ENCODE measurements at places on chromosomes 11 and 22.

DNA sequence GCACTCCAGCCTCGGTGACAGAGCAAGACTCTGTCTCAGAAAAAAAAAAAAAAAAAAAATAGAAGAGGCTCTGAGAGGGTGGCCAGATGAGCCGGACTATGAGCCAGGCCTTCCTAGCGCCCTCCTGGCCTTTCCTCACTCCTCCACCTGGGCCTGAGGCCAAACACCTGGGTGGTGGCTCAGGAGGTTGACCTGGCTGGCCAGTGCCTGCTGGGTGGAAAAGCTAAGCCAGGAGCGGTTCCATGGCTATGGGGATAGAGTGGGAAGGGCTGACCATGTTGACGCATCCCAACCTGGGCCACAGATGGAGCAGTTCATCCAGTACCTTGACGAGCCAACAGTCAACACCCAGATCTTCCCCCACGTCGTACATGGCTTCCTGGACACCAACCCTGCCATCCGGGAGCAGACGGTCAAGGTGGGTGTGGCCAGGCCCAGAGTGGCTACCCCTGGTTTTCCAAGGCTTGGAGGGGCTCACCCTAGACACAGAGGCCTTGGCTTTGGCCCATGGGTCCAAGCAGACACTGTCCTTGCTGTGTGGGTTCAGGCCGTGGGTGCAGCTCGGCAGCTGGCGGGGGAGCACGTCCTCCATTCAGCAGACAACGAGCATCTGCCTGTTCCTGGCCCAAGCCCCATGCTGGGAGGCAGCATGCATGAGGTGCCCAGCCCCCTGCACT, 7.6 kb downstream of the SCYL1 start:
- no peak for DNase-seq

- no peak for DNase-seq
These were observed 1.2 kb downstream of the RAB6A start for GRCh38 chr11:73759610-73760134.

GRCh38 chr11:103903621-103904323, 132.7 kb upstream of the DDI1 start:
- DNase-seq = no peak

DNA sequence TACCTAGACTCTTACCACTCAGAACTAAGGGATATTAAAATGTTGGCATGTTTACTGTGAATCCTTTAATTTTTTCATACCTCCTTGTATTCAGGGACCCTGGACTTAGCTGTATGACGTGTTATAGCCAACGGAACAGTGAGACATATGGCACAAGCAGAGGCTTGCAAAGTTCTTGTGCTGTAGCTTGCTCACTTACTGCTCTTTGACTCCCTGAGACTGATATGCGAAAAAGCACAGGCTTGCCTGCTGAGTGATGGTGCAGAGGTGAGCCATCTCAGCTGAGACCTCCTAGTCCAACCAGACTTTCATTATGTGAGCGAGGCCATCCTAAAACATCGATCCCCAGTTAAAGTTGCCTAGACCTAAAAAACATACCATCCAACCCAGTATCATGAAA, 811.0 kb downstream of the METTL15 start:
- no peak for DNase-seq

GRCh38 chr22:27137871-27138337, 480.5 kb downstream of the MIAT start:
- DNase-seq = no peak

GRCh38 chr11:62064221-62064620, 59.6 kb upstream of the INCENP start:
- no peak for DNase-seq

DNA sequence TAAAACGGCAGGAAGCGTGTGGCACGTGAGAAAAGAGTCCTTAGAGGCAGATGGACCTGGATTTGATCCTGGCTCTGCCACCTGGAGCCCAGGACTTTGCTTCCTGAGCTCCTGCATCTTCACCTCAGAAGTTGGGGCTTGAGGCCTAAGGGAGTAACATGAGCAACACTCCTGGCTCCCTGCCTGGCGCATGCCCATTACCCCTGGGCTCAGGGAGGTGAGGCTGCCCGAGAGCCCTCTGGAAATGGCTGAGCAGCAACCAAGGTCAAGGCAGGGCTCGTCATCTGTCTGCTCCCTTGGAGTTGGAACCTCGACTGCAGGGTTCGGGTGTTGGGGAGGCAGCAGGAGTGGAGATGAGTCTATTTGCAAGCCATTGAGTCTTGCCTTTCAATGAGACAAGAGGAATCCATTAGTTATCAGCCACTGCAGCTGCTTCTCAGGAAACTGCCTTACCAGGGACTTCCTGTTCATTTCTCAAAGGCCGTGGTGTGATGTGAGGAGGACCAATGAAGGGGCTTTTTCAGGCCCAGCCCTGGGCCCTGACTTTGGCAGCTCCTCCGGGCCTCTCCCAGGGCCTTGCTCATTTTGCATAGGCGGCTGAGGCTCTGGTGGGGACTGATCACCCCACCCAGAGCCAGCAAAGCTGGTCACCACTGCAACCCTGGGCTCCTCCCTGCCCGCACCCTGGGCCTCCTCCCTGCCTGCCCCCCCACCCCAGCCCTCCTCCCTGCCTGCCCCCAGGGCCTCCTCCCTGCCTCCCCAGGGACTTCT, 6.4 kb downstream of the FADS2 start:
- no peak for DNase-seq

- DNase-seq = no peak
These were observed 114.2 kb downstream of the CCDC34 start for GRCh38 chr11:27248576-27249509.

- no peak for DNase-seq
These were observed 192.2 kb downstream of the UVRAG start for GRCh38 chr11:76007166-76007565.

DNA sequence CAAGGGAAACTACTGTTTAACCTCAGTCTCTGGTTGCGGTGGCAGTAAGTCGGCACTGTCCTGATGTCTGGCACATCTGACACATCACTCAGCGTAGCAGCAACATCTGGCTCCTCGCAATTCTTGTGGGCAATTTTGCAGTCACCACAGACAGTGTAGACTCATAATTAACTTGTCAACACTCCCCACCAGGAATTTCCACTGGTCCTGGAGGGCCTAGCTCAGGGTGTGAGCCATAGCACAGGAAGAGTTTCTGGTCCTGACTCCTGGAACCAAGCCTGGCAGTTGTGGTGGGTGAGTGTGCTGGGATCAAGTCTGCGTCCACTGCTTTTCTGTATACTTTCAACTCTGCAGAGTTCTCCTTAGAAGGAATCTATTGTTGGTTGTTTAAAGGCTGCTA, 209.7 kb downstream of the SNX19 start:
- no peak for DNase-seq

- DNase-seq = no peak
These were observed 6.6 kb downstream of the CTSD start for GRCh38 chr11:1756791-1757771.

DNA sequence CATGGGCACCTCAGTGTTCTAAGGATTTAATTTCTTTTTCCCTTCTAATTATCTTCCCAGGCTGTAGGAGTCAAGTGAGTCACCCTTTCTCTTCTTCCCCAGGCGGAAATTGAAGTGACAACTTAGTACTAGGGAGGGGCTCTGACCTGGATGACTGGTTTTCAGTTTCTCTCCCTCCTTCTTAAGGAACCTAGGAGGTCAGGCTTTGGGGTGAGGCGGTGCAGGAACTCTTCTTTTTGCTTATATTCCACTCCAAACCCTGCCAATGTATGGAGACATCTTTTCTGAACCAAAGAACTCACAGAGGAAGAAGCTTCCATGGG, 12.6 kb downstream of the ZDHHC5 start:
- DNase-seq = no peak

- DNase-seq = no peak
These were observed 43.1 kb downstream of the FDX1 start for GRCh38 chr11:110472858-110473257.

DNA sequence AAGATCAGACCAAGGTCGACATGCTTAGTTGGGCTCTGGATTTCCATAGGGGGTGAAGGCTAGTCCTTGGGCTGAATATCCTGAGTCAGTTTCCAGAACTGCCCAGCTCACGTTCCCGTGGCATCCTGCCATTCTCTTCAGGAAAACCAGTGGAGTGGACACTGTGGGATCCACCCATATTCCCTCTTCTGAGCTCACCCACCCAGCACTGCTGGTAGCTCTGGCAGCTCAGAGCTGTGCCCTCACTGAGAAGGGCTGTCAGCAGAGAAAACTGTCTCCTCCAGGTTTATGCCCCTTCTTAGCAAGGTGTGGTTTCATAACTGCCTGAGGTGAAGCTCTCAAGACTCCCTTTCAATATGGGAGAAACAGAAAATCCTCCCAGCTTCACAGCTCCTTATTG, 111.7 kb downstream of the GGTLC2 start:
- DNase-seq = no peak

DNA sequence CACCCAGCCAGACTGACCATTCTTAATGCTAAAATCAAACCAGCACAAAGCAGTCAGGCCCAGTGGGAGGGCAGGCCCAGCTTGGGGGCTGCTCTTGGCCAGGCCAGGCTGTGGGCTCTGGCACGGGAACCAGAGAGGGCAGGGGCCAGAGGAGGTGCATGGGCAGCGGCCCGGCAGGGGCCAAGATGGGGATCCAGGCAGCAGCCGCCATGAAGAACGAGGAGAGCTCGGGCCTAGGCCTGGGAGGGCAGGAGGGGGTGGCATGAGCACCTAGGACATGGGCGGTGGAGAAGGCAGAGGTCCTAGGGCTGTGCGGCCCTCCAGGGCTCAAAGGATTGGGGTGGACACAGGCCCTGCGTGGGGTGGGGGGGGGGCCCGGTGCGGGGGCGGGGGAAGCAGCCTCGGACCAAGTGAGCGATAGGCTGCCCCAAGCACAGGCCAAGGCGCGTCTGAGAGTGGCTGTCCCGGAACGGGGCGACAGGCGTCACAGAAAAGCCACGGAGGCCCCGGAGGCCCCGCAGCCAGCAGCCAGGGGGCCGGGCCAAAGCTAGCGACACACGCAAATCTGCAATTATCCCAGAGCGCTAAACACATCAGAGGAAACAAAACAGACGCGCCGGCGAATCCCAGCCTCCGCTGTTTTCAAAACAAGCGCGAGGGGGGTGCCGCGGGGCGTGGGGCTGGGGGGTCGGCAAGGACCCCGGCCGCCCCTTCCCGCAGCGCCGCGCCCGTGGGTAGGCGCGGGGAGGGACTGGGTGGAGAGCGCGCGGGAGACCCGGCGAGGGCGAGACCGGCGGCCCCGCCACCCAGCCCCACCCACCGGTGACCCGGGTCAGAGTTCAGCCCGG, 8.3 kb downstream of the PLXNB2 start:
- no peak for DNase-seq

DNA sequence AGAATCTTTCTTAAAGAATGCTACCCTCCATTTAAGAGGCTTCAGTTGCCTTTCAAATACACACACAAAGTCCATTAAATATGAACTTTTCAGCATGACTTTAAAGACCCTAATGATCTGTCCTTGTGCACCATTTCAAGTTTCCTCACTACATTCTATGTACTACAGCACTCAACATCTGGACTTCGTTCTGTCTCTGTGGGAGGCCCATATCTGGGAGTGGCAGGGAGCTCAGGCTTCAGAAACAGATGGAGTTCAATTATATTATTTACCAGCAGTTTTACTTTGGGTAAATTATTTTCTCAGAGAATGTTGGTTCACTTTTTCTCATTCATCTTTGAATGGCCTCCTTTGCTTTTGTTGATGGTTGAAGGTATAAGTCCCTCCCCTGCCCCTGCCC, 67.4 kb downstream of the ANO3 start:
- DNase-seq = no peak

DNA sequence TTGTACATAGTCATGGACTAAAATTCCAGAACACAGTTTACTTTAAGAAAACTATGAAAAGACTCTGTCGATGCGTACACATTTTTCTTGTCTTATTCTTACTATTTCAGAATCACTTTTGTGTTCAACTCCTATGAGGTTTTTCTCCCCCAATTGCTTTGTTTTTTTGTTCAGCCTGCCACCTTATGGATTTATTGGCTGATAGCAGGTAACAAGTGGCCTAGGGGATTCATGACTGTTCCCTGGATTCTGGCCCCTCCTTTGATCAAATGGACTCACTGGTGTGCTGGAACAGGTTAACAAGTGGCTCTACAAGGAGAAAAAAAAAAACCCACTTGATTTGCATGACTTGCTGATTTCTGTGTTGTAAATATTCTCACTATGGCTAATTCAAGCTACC, 10.6 kb downstream of the MMP20 start:
- DNase-seq = no peak

- no peak for DNase-seq
These were observed 48.0 kb downstream of the MACROD1 start for GRCh38 chr11:64117763-64118459.

GRCh38 chr11:104907521-104908185, 9.4 kb upstream of the CASP12 start:
- no peak for DNase-seq

GRCh38 chr11:98056945-98057344, 963.8 kb upstream of the CNTN5 start:
- DNase-seq = no peak

GRCh38 chr11:6531267-6531752, 34.2 kb downstream of the DNHD1 start:
- DNase-seq = no peak

Data from stimulated activated CD8-positive, alpha-beta memory T cell treated with anti-CD3 and anti-CD28 coated beads, Interleukin-2, amount 100 ng/mL, for 1 hour (primary cell).